Memory B cell (primary cell): ENCODE measurements at places on chromosomes 1 and 21.

DNA sequence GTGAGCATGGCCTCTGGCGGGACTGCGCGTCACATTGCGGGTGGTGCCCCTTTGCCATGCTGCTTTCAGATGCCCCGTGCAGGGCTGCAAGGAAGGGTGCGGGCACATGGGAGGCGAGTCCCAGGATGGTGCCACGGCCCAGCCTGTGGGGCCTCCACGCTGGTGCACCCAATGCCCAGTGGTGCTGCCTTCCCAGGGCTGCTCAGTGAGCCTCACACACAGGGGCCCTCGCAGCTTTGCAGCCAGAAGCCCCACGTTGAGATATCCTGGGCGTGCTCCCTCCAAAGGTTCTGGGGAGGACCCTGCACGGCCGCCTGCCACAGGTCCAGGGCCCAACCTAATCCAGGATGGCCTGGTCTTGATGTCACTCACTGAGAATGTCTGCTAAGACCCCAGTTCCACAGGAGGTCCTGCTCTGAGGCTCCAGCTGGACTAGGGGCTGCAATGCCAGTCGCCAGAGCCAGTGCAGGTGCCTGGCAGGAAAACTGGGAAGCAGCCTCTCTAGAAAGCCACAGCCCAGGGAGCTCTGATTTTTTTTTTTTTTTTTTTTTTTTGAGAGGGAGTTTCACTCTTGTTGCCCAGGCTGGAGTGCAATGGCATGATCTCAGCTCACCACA lies 34.1 kb upstream of the PRSS38 start:
- no peak for DNase-seq

- DNase-seq, result no peak
Observed at GRCh38 chr21:38780879-38781278, 24.9 kb upstream of the ETS2 start.

DNA sequence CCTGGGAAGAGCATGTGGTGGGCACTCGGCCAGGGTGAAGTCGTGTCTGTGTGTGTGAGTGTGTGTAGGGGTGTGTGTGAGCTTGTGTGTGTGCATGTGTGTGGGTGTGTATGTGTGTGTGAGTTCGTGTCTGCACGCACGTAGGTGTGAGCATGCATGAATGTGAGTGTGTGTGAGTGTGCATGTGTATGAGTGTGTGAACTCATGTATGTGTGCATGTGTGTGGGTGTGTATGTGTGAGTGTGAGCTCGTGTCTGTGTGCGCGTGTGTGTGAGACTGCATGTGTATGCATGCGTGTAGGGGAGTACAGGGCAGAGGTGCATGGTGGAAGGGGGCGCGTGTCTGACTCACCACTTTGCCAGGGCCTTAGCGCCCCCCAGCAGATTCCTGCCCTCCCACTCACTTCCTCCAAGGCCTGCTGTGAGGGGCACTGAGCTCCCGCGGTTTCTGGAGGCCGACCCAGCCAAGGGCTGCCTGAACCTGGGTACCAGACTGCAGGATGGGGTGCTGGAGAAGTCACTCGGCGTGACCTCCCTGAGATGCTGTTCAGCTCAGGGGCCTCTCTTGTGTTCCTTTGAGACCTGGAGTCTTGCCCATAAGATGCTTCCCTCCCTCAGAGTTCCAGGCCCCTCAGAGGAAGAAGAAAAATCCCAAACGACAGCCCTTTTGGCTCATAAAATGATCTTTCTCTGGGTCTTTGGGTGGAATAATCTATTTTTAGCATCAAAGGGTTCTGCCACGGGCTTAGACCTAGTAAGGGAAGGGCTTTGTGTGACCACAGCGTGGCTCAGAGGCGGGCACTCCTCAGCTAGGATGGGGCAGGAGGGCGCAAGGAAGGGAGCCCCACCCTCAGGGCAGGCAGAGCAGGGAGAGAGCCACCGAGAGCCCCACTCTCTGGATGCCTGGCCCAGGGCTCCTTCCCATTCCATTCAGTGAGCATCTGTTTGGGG lies 41.1 kb upstream of the RUNX3 start:
- DNase-seq, result no peak

- DNase-seq, result no peak
Observed at GRCh38 chr21:45629046-45629981, 14.2 kb upstream of the PCBP3 start.

GRCh38 chr1:60573121-60573520 lies 499.6 kb upstream of the C1orf87 start:
- no peak for DNase-seq

DNA sequence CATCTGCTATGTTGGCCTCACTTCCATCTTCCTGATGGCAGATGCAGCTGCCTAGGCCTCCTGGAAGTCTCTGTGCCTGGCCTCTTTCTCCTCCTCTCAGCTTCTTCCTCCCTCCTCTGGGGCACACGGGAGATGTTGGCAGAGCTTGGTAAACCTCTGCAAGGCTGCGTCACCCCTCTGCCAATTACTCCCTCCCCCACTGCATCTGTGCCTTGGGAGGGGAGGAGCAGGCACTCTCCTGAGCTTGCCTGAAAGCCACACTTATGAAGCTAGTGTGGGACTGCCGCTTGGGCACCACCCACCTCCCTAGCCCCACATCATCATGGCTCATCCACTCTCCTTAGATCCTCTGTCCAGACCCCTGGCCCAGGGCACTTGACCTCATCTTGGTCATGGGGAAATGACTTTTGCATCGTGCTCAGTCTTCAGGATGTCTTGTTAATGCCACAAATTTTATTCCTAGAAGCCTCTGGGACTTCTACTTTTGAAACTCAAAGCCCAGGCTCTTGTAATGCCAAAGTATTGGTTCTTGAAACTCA lies 7.3 kb upstream of the TMEM51 start:
- DNase-seq, result no peak

DNA sequence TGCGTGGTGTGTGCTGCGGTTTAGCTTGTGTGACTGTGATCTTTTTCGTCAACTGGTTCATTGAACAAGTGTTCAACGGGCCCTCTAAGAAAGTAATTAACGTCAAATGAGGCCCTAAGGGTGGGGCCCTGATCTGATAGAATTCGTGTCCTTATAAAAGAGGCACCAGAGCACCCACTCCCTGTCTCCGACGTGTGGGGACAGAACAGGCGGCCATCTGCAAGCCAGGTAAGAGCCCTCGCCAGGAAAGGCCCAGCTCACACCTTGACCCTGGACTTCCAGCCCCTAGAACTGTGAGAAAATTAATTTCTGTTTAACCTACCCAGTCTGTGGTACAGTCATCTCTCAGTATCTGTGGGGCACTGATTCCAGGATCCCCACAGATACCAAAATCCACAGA lies 20.4 kb upstream of the SAMD11 start:
- DNase-seq, result no peak

- DNase-seq, result no peak
Observed at GRCh38 chr21:34147792-34148418, 74.5 kb downstream of the MRPS6 start.

GRCh38 chr1:111603979-111604378 lies 15.6 kb upstream of the RAP1A start:
- no peak for DNase-seq

DNA sequence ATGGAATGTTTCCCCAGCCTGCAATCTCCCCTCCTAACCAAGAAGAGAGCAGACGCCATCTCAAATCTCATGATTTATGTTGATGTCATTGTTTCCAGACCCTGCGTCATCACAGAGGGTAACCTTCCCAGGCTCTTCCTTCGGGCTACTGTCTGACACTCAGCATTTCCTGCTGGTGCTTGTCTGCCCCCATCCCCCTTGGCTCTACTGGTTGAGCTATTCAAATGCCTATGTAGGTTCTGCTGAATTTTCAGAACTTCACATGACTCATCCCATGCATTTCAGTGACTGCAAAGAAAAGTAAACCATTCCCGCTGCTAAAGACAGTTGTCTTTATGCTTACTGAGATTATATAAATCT lies 24.8 kb upstream of the ITPKB start:
- DNase-seq, result no peak

- no peak for DNase-seq
Observed at GRCh38 chr21:34191876-34192275, 118.5 kb downstream of the MRPS6 start.

GRCh38 chr1:201557572-201557958 lies 18.6 kb downstream of the NAV1 start:
- DNase-seq, result no peak

- DNase-seq, result no peak
Observed at GRCh38 chr1:182069028-182069466, 7.5 kb upstream of the ZNF648 start.

- DNase-seq, result no peak
Observed at GRCh38 chr1:7672864-7673263, 98.2 kb upstream of the VAMP3 start.

DNA sequence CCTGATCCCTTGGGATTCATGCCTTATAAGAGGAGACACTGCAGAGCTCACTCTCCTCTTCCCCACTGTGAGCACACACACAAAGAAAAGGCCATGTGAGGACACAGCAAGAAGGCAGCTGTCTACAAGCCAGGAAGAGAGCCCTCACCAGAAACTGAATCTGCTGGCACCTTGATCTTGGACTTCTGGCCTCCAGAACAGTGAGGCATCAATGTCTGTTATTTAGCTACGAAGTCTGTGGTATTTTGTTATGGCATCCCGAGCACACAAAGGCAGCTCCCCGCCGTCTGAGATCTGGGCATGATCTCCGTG lies 47.1 kb upstream of the RPL11 start:
- DNase-seq, result no peak

- no peak for DNase-seq
Observed at GRCh38 chr1:179966551-179966950, 11.9 kb downstream of the CEP350 start.

DNA sequence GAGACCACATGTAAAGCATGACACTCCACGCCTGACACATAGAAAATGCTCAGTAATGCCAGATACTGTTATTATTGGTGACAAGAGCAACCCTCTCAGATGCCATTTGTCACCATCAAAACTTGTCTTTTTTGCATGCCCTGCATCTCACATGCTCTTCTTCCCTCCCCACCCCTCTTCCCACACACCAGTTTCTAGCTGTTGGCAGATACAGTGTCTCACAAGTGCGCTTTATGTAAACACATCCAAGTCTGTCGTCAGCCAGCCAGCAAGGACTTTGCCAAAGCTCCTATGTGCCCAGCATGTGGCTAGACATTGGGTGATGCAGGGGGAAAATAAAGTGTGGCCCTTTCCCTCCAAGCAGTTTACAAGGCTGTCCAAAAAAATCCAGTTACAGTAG lies 44.9 kb upstream of the EPHA8 start:
- DNase-seq, result no peak

GRCh38 chr1:191760016-191760415 lies 398.2 kb upstream of the RGS18 start:
- no peak for DNase-seq

DNA sequence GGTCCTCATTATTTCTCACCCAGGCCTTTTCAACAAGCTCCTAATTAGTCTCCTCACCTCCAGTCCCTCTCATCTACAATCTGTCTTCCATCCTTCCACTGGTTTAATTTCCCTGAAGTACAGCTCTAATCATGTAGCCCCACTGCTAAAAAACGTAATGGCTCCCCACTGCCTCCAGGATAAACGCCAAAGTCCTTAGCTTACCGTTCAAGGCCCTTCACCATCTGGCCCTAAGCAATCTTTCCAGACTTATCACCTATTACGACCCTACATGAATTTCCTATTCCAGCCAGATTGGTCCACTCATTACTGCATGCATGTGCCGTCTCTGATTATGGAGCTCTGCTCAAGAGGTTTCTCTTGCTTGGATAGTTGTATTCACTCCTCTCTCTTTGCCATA lies 83.1 kb upstream of the DAB1 start:
- DNase-seq, result no peak

DNA sequence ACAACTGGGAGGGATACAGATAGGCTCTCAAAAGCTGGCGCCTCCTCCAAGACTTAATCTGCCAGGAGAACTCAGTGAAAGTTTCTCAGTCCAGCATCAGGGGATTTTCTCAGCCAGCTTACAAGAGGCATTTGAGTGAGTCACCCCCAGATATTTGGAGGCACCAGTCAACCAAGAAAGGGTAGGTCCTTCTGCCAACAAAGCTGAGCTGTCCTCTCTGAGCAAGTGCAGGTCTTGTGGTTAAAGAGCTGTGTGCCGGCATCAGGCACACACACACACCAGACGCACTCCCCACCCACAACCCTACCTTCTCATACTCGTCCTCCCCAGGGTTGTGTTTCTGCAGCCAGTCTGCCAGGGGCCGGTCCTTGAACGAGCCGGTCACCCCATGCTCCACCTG lies 27.0 kb upstream of the PPP1R15B start:
- no peak for DNase-seq

DNA sequence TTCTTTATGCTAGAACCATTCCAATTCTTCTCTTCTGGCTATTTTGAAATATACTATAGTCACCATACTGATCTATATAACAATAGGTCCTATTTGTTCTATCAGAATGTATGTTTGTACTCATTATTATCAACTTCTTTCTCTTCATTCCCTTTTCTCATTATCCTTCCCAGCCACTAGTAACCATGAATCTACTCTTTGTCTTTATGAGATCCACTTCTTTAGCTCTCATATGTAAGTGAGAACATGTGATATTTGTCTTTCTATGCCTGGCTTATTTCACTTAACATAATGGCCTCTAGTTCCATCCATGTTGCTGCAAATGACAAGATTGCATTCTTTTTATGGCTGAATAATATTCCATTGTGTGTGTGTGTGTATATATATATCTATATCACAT lies 31.7 kb upstream of the RC3H1 start:
- no peak for DNase-seq

DNA sequence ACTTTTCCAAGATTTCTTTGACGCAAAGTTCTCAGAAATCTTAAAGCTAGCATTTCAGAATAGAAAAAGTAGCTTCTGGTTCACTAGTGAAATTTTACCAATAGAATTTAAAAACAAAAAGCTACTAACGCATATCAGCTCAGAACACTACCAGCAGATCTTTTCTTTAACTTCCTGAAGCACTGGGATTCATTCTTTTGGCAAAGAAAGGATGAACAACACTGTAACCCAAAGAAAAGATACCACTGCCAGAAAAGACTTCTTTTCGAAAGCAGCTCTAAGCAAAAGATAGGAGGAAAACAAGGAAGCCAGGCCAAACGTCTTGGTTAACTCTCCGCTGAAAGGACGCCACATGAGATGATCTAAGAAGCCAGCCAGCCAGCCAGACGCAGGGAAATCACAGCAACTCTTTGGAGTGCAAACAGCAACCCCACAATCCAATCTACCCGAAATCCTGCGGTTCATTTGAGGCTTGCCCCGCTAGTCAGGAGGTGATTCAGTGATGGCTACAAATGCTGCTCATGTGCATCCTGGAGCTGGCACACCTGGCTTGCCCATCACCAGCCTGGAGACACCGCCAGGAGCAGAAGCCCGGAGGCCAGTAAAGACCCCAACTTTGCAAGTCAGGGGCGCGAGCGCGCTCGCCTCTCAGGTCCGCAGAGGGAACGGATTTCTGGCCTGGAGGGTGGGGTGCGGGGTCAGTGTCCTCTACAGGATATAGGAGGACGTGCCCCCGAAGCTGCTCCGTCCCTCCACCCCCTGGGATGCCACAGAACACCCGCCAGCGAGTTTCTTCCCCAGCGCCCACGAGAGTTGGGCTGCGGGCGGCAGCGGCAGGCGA lies 812 bp downstream of the NBPF1 start:
- DNase-seq, result peak; percentile 68

DNA sequence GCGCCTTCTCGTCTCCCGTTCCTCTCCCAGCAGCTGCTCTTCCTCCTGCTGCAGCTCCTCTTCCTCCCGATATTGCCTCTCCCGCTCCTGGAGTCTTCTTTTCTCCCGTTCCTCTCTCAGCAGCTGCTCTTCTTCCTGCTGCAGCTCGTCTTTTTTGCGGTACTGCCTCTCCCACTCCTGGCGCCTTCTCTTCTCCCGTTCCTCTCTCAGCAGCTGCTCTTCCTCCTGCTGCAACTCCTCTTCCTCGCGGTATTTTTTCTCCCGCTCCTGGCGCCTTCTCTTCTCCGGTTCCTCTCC lies 5.3 kb downstream of the TCHH start:
- no peak for DNase-seq
